ENCODE measurements at places on chromosomes 2 and 18. TPM values are rescaled to one million over a fixed set of nuclear protein-coding genes. Genes with fewer than 3 reads are reported as not detected.

GRCh38 chr18:69064063-69064462 is 266.2 kb downstream of the CCDC102B start:
- DNase-seq, result no peak

- DNase-seq, result no peak
These were observed 440.0 kb downstream of the ZNF516 start for GRCh38 chr18:76055025-76055424.

- no peak for DNase-seq
These were observed 90.4 kb downstream of the SCN3A start for GRCh38 chr2:165113414-165113813.

DNA sequence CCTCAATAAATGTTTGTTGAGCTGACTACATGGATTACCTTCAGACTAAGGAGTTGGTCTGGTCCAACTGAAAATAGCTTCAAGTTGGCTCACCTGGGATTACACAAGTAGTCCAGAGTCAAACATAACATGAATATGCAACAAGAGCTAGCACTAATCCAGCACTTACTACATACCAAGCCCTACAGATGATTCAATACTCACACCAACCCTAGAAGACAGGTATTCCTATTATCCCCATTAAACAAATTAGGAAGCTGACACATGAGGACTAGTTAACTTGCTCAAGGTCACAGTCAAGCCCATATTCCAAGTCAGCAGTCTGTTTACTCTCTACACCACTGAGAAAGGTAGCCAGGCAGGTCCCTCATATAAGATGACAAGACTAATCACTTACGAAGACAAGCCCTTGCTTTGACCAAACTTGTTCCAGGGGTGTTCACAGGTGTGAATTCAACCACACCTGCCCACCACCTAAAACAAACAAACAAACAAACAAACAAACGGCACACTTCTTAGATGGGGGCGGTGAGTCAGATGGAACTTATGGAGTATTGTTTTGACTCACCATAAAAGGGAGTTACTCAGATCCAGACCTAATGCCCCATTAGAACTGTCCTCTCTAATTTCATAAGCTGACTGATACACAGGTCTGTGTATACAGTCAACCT is 29.1 kb downstream of the TMEM131 start:
- DNase-seq, result no peak

- DNase-seq, result no peak
These were observed 1889.7 kb upstream of the CELF4 start for GRCh38 chr18:39455285-39455684.

GRCh38 chr2:148252646-148253045 is 231.8 kb downstream of the MBD5 start:
- no peak for DNase-seq

DNA sequence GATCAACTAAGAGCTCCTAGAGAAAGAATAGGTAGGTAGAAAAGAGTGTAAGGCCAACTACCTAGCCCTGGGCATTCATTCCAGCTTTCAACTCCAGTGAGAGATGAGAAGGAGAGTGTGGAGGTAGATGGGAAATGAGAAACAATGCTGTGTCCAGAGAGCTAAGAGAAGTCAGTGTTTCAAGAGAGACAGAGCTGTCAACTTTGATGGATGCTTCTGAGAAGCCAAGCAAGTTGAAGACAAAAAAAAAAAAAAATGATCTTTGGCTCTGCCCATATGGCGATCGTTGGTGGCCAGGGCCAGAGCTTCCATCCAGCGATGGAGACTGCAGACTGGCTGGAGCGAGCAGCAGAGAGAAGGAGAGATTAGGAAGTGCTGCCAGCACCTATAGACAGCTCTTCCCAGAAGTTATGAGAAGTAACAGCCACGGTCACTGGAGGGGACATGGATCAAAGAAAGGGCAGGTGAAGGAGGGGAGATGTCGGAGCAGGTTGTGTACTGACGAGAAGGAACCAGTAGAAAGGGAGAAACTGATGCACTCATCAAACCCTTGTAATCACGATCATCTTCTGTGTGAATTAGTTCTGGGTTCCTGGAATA is 112.4 kb upstream of the PPP1CB start:
- no peak for DNase-seq

DNA sequence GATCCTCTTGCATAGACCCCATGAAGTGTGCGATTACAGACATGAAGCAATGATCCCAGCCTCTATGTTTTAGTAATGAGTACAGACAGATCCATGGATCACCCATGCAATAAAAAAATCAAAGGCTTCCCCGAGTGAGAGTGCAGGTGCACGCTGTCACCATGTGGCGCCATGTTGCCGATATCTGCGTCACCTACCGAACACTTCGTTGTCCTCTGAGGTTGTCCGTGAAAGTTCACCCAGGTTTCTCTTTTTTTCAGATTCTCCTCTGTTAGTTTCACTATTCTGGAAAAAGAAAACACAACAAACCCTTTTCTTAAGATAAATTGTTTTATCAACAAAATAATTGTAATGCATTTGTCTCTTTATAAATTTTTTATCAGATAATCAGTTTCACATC is 66.5 kb downstream of the MBP start:
- DNase-seq, result no peak

- no peak for DNase-seq
These were observed 62.8 kb downstream of the NABP1 start for GRCh38 chr2:191740759-191741158.

GRCh38 chr2:166614029-166614428 is 120.0 kb upstream of the SCN7A start:
- peak; percentile 40 for DNase-seq

GRCh38 chr2:224966613-224967012 is 75.7 kb downstream of the DOCK10 start:
- DNase-seq, result no peak

DNA sequence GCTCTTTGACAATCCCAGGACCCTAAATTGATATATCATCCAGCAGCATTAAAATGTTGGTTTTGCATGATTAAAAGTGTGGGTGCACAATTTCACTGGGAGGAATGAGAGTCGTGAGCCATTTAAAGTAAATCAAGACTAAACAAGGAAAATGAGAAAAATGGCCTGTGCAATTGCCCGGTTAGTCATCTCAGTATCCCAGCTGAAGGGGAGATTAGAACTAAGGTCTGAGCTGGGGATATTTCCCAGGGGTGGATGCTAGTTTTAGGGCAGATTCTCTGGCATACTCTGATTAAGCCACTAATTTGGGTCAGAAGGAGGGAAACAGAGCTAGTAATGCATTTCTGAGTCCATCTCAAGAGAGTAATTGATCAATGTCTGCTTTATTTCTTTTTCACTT is 177.2 kb downstream of the EN1 start:
- no peak for DNase-seq

- no peak for DNase-seq
These were observed 27.1 kb downstream of the COL5A2 start for GRCh38 chr2:189152483-189152882.

- DNase-seq, result peak; percentile 46
These were observed 30.0 kb upstream of the SULT1C4 start for GRCh38 chr2:108347786-108348185.

DNA sequence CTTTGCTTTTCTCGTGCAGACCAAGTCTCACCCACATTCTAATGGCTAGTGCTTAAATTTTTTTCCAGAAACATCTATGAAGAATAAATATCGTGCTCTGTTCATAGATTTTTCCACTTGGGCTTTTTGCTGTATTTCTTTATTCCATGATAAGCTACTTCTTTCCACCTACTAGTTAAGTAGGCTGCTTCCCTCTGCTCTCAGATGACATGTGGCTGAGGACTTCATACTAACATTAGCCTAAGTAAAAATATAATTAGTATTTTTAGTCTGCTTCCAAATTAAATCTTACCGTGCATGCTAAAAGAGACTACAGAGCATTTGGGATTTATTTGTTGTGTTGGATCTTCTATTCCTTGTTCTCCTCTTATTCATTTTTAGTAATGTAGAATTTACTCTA is 102.4 kb downstream of the SH3RF3 start:
- no peak for DNase-seq

GRCh38 chr2:128557831-128558241 is 239.2 kb upstream of the HS6ST1 start:
- no peak for DNase-seq

DNA sequence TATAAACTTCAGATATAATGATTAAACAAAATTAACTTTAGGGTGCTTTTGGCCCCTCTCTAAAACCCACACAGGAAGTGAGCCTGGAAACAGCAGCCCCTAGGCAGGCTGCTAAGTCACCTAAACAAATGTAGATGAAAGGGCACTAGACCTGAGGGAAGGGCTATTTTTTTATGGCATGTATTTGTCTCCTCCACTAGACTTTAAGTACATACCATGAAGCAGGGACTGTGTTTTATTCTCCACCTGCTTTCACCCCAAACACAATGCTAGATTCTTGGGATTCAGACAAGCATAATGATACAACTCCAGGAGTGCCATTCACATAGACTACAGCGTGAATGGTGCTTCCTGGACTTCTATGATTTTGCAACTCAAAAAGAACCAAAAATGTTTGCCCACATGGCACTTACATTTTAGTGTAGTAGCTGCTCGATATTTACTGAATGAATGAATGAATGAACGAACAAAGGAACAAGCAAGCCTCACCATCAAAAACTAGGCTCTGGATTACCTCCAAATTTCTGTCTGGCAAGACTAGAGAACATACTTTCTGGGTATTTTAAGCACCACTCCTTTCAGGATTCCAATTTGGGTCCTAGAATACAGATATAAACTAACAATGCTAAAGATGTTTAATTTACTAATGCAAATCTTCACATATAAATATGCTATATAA is 10.1 kb downstream of the ATAD2B start:
- DNase-seq, result peak; percentile 46

DNA sequence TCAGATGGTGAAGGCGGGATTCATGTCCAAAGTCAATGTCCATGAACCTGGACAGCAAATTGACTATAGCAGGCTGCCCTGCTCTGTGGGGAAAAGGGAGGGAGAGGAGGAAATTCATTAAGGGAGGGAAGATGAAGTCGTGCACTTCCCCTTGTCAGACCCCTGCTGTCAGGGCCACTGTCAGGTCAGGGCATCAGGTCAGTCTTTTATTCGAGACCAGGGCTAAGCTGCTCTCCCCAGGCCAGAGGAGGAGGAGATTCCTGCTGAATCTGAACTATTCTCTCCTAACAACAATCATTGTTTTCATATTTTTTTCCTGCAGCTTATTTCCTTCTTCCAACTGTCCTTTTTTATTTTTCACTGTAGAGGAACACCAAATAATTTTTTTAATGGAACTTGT is 17.2 kb downstream of the CNDP1 start:
- DNase-seq, result no peak

DNA sequence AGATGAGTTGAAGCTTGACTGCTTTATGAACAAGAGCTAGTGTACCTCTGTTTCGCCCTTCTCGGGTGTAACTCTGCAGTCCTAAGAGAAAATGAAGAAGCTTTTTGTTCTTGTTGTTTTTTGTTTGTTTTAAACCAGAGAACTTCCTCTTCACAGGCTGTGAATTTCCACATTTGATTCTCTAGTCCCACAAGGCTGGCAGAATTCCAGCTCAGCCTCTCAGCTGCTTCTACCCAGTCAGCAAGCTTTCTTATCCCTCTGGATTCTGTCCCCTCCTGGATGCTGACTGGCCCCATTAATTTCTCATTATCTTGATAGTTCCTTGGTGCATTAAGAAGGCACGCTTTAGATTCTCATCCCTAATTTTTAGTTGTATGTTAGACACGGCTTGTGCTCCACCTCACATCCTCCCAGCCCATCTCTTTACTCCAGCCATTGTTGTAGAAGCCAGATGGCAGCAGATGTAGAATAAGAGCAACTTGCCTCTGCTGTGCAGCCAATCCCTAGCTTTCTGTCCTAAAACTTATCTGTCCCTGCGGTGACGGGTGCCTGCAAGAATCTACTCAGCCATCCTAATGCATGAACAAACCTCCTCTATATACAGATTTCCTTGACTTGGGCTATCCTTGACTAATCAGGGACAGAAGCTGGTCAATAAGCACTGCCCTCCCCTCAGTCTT is 12.3 kb upstream of the RESP18 start:
- no peak for DNase-seq

- DNase-seq, result no peak
These were observed 4.5 kb upstream of the CREB1 start for GRCh38 chr2:207525296-207525695.

DNA sequence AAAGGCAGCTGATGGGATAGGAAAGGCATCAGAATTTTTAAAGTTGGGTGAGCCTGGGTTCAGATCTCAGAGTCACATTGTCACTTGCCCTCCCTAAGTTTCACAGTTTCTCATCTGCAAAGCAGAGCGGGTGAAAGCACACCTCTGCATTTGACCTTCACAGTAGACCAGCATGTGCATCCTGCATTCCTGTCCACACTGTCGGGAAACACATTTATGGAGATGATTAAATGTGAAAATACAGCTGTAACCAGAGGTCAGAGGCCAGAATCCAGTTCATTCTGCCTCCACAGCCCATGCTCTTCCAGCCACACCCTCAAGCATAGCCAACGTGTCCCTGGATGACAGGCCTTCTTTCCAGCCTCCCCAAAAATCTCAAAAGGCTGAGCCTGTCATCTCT is 392.0 kb upstream of the MYT1L start:
- no peak for DNase-seq

- no peak for DNase-seq
These were observed 1.4 kb downstream of the UGT1A5 start for GRCh38 chr2:233714121-233714520.

GRCh38 chr2:16614314-16614860 is 51.2 kb downstream of the CYRIA start:
- DNase-seq, result no peak

GRCh38 chr2:230677201-230677946 is 35.3 kb upstream of the CAB39 start:
- DNase-seq, result no peak

DNA sequence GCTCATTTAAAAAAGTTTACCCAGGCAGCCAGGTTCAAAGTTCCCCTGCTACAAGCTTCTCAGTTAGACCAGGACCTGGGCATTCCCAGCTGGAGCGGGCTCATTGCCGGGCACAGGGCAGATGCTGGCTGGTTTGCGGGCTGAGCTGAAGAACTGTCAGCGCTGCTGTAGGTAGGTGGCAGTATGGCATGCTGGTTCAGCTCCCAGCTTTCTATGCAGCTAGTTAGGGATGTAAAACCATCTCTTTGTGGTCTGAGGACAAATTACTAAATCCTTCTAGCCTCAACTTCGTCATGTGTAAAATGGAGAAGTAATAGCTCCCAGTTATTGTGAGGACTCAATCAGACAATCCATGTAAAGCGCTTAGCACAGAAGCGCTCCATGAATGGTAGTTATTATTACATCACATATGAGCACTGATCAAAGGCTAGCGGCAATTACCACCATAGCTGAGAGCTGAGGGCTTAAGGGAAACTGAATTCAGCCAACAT is 2.4 kb upstream of the LDLRAD4 start:
- DNase-seq, result peak; percentile 73

The CYRIA gene
- 3.9 TPM for total RNA-seq

The C1QL2 gene
- total RNA-seq, result 0.69 TPM

The SPATA3 gene
- not detected for total RNA-seq

The LRATD1 gene
- 5.7 TPM for total RNA-seq

The MTCL1 gene
- total RNA-seq, result 35.1 TPM

The CIB4 gene
- not detected for total RNA-seq

The TRAPPC8 gene
- total RNA-seq, result 45.5 TPM

The LDLRAD4 gene
- 1.9 TPM for total RNA-seq

The ZNF407 gene
- 10.4 TPM for total RNA-seq

The LRRTM4 gene
- 15.4 TPM for total RNA-seq

The TUBA4B gene
- 0.14 TPM for total RNA-seq

The TCF7L1 gene
- total RNA-seq, result 42.4 TPM

The OTX1 gene
- total RNA-seq, result 0.74 TPM

The MRPL19 gene
- total RNA-seq, result 65.5 TPM

The TLX2 gene
- 0.21 TPM for total RNA-seq

The KIAA2012 gene
- 0.03 TPM for total RNA-seq

The DLX1 gene
- total RNA-seq, result not detected

The PKDCC gene
- total RNA-seq, result 32.8 TPM

The TGFA gene
- total RNA-seq, result 2.6 TPM

The EIF2B4 gene
- total RNA-seq, result 51.4 TPM

The IL18R1 gene
- total RNA-seq, result 0.17 TPM

The SNORC gene
- total RNA-seq, result 0.62 TPM

Data from GM23338 (cell line).